ENCODE measurements at places on chromosomes 12 and 14.

- no peak for DNase-seq
Observed at GRCh38 chr12:27555361-27555760, 31.4 kb downstream of the PPFIBP1 start.

GRCh38 chr12:108418164-108418890 lies 79.2 kb upstream of the CMKLR1 start:
- DNase-seq: no peak

DNA sequence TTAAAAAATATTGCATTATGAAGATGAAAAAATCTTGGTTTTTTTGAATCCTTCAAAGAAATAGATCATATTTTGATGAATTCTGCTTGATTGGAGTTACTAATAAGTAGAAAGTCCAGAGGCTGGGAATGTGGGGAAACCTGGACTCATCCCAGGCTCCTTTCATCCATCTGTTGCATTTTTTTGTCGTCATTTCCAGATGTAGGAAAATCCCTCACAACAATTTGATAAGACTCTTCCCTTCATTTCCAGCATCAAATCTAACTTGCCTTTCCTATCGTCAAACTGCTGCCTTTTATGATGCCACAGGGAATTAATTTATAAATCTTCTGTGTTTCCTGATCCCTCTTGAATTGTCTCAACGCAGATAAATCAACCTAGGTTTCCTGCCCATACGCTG lies 211.6 kb downstream of the FBXL14 start:
- DNase-seq: no peak

DNA sequence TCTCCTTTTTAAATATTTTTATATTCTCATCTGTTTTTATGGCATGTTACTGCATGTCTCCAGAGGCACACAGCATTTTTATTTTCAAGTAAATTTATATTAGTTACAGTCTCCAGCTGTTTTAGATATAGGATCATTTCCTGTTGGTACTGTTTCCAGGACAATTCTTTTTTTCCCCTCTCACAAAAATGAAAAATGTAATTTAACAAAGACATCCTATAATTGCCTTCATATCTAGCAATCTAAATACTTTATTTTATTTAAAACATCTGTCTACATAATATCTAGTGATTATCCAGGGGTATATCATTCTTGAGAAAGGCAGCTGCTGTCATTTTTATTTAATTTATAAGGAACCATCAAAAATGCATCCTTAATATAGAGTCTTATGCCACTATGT lies 272.4 kb upstream of the NPAS3 start:
- no peak for DNase-seq

DNA sequence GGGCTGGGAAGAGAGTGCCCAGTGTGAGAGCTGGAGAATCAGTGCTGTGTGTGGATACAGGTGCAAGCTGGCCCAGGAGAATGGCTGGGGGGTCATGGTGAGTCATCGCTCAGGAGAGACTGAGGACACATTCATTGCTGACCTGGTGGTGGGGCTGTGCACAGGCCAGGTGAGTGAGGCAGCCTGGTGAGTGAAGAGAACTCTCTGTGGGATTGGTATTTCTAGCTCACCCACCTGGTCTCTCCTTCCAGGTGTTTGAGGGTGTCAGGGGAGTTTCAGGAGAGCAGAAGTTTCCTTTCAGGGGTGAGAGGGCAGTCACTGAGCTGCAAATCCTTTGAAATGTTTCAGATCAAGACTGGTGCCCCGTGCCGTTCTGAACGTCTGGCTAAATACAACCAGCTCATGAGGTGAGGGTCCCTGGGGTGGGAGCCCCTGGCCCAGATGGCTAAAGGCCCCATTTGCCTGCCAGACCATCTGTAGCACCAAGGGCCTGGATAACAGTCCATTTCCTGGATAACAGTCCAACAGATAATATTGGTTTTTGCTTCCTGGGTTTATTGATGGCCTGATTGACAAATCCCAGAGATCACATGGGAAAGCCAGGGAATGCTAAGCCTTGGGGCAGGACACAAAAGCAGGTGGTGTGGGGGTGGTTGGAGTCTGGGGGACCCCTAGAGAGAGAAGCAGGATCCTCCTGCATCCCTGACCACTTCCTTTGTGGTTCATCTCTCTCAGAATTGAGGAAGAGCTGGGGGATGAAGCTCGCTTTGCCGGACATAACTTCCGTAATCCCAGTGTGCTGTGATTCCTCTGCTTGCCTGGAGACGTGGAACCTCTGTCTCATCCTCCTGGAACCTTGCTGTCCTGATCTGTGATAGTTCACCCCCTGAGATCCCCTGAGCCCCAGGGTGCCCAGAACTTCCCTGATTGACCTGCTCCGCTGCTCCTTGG lies 5.5 kb upstream of the ATN1 start:
- no peak for DNase-seq

DNA sequence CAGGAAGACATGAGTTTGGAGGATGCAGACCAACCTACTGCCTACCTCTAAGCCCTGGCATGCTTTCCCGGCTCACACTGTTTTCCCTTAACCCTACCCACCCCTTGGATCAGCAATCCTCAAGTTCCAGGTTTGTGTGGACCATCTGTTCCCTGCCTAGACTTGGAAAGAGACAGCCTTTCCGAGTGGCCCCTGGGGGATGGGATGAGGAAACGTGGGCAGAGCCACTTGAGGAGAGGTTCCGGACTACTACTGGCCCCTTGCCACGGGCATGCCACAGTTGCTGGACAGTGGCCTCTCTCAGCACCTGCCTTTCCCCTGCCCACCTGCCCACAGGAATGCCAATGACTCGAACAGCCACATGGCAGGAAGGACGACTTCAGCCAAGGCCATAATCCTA lies 135.9 kb downstream of the SLC15A4 start:
- DNase-seq: no peak

- DNase-seq: no peak
Observed at GRCh38 chr14:66746316-66747006, 238.5 kb downstream of the GPHN start.

- DNase-seq: no peak
Observed at GRCh38 chr14:62289471-62289870, 527.3 kb downstream of the SNAPC1 start.

DNA sequence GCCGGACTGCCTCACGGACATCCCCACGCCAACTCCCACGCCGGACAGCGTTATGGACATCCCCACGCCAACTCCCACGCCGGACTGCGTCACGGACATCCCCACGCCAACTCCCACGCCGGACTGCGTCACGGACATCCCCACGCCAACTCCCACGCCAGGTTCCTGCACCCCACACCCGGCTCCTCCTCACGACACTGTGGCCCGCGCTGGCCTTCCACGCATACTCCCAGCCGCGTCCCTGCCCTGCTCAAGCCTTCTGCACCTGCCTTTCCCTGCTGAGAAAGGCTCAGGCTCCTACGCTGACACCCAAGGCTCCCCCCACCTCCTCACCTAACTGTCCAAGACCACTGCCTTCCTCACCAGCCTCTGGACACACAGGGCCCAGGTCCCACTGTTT lies 9.7 kb downstream of the CACNA2D4 start:
- DNase-seq: no peak

DNA sequence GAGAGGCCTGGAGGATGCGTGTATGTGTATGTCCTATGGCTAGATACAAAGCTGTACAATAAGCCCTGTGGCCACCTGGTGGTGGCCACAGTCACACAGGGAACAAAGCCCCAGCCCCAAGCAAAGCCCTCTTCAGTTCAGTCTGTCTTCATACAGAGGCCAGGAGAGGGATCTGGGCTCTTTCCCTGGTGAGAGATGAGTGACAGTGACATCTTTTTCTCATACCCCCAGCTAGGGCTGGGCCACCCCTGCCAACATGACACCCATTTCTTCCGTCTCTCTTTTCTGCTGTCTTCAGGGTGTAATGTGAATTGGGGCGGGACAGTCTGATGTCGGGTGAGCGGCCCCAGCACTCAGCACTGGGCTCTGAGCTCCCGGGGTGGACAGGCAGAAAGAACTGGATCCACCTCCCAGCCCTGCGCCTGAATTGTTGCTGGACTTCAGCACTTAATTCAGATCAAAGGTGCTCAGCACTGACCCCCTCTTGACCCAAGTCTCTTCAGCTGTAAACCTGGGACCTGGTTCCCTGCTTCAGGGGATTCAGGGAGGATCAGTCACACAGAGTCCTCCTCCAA lies 59.8 kb downstream of the SERPINA3 start:
- no peak for DNase-seq

DNA sequence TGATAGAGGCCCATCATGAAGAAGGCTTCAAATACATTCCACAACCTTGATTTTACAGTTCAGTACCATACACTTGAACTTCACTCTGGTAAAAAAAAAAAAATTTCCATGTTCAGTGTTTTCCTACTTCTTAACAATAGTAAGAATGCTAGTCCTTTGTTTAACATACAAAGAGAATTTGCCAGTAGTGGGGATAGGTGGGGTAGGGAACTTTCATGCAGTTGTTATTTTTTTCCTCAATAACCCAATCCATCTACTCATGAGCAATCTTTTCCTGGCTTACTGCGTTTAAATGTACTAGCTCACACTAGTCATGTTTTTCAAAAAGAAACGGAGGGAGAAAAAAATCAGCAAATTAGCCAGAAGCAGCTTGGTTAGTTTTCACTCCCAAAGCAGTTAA lies 206.1 kb downstream of the PRKD1 start:
- DNase-seq: no peak

DNA sequence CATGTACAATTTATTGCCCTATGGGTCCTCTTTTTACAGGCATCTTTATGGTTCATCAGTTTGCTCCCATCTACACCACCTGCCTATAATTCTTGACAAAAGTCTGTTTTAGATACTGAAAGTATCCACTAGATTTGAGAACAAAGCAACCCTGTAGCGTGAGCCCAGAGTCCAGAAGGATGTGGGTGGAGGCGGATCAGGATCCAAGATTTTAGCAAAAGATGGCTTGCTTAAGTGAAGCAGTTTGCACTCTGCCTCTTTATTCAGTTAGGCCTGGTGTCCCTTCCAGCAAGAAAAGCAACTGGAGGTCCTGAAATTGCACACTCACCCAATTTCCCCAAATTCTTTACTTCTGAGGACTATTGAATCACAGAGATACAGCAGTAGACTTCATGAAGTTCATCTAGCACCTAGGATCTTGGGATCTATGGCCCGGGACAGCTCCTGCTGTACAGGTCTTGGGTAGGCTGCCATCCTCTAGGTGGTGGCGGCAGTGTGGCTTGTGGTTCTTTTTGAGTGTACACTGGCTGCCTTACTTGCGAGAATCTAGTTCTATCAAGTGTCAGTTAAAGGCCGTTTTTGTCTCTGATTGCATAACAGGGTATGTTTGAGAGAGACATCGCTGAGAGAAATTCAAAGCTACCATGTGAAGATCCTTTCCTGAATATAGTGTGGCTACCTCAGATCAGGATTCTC lies 873.2 kb downstream of the NRXN3 start:
- DNase-seq: no peak

GRCh38 chr12:128078301-128078971 lies 188.5 kb upstream of the TMEM132C start:
- no peak for DNase-seq

GRCh38 chr14:62381311-62382070 lies 619.3 kb downstream of the SNAPC1 start:
- DNase-seq: no peak

GRCh38 chr14:20421267-20421666 lies 8.0 kb upstream of the TEP1 start:
- DNase-seq: no peak

GRCh38 chr12:2003676-2004112 lies 563 bp downstream of the DCP1B start:
- peak; percentile 4 for DNase-seq

DNA sequence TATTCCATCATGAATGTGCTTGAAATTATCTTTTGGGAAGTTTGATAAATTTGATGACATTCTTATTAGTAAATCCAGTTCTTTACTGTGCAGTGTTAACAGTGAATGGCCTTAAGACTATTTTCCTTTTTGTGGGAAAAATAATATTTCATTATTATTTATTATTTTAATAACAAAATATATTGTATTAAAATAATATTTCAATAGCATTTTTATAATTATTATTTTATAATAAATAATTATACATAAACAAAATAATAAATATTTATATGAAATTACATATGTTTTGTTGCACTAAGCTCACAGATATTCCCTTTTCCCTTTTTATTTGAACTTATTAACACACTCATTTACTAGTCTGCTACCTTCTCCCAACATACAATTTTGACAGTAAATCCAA lies 33.6 kb downstream of the PIK3C2G start:
- DNase-seq: no peak

DNA sequence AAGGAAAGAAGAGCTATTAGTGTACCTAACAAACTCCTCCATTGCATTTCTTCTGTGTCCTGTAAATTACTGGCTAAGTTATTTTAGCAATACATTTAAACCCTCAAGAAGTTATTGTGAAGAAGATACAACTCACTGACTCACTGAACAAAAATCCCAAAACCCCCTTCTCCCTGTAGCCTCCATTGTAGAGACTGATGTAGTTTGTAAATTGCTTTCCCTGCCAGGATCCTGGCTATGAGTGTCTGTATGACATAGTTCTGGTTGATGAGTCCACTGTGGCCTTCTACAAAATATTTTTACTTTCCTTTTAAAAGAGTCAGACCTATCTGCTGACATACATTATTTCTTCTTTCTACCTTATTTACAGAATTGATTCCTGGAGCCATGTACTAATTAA lies 155.6 kb downstream of the SLC6A15 start:
- no peak for DNase-seq

- no peak for DNase-seq
Observed at GRCh38 chr12:127239781-127240180, 1027.2 kb upstream of the TMEM132C start.

DNA sequence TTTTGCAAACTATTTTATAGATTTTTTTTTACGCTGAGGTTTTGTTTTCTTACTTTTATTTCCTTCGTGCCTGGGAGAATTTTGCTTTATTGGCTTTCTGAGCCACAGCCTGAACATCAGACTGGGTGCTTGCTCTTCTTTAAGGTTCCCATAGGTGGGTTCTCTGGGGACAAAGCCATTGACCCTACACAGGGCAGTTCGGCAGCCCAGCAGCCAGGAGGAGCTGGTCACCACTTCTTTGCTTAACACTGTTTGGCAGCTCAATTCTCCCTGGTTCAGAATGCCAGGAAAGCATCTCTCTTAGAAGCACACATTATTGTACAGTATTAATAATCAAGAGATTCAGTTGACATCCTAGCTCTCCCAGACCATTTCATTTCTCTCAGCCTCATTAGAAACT lies 140.8 kb upstream of the NEDD1 start:
- DNase-seq: no peak

DNA sequence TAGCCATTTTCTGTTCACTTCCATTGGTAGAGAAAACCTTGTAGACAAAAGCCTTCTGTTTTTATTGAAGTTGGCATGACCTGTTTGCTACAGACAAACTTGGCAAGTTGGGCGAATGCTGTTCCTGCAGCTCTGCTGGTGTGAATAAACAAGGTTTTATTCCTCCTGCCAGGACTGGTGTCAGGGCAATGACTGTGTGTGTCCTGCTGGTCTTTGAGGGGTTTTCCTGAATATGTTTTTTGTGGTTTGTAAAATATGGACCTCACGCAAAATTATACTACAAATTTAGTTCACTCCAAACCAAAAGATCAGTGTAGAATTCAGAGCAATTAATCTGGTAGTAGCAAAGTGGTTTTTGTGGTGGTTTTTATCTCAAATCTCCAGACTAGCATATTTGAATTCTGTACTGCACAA lies 140.8 kb downstream of the ERC1 start:
- DNase-seq: no peak
